Occipital lobe (tissue), 3 donors: ENCODE measurements at places on chromosomes 7 and 10.

GRCh38 chr7:106523482-106523881, 137.5 kb downstream of the CCDC71L start:
- DNase-seq, result no peak

DNA sequence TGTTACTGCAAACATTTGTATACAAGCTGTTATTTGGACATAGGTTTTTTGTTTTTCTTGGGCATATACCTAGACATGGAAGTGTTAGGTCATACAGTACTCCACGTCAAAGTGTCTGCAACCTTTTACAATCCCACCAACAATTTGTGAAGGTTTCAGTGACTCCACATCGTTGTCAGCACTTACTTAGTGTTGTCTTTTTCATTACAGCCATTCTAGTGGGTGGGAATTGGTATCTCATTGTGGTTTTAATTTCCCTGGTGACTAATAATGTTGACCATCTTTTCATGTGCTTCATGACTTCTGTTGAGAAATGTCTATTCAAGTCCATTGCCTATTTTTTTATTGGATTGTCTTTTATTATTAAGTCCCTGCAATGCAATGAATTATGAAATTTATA, 95.0 kb downstream of the UBE3C start:
- DNase-seq, result no peak

DNA sequence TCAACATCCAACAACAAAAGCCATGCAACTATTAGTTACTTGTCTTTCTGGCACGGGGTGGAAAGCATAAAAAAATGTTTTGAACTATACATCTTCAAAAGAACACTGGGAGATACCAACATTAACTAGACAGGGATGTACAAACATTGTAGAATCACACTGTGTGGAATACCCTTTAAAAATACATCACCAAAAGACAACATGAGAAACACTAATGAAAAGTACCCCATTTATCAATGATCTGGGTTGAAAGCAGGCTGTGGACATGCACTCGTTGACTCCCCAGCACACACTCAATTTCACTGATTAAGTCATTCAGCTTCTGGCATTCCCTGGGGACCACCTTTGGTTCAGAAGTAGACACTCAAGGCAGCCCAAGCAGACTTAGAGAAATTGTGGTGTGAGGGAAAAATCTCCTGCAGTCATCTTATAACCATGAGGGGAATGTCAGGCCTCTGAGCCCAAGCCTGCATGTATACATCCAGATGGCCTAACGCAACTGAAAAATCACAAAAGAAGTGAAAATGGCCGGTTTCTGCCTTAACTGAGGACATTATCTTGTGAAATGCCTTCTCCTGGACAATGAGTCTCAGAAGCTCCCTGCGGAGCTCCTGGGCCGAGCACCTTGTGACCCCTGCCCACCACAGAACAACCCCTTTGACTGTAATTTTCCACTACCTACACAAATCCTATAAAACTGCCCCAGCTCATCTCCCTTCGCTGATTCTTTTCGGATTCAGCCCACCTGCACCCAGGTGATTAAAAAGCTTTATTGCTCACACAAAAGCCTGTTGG, 53.0 kb downstream of the CACUL1 start:
- no peak for DNase-seq

GRCh38 chr7:31910191-31910590, 160.0 kb downstream of the PDE1C start:
- DNase-seq, result no peak

DNA sequence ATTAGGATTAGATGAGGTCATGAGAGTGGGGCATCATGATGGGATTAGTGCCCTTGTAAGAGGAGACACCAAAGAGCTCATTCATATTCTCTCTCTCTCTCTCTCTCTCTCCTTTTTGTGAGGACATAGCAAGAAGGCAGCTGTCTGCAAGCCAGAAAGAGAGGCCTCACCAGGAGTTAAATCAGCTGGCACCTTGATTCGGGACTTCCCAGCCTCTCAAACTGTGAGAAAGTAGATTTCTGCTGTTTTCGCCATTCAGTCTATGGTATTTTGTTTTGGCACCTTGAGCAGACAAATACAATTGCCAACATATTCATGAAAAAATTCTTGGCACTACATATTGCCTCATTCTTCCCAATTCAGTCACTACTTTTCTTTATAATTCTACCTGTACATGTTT, 20.6 kb upstream of the ATAD1 start:
- DNase-seq, result no peak

DNA sequence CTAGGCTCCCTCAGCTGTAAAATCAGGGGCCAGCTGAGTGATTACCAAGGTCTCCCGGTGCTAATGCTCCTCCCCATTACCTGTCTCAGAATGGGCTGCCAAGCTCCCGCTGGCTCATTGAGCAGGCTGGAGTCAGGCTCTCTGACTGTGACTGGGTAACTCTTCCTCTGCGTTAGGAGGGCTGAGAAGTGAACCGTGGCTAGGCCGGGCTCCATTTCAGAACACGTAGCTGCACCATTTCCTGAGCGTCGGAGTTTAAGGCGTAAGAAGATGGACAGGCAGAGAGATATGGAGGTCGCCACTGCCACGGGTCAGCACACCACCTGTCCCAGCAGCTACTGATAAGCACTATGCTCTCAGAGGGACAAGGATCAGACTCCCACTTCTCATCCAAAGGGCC, 250.3 kb downstream of the TCERG1L start:
- DNase-seq, result no peak

GRCh38 chr7:46855851-46856250, 726.1 kb downstream of the TNS3 start:
- DNase-seq, result no peak

GRCh38 chr7:2753148-2753547, 65.1 kb downstream of the AMZ1 start:
- no peak for DNase-seq

GRCh38 chr10:28444031-28444430, 88.9 kb upstream of the WAC start:
- no peak for DNase-seq
